ENCODE measurements at places on chromosomes 12 and 14.

DNA sequence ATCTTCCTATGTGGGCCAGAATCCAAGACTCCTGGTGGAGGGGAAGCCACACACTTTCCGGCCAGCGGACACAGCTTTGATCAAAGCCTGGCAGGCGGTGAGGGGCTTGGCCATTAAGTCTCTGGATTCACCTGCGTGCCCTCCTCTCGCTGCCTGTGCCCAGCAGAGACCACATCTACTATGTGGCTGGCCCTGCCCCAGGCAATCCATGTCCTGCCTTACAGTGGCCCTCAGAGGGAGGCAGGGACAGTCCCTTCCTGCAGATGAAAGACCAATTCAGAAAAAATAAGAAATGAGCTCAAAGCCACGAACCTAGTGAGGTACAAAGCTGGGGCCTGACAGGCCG, 82.7 kb upstream of the GPR68 start:
- DNase-seq, result no peak

DNA sequence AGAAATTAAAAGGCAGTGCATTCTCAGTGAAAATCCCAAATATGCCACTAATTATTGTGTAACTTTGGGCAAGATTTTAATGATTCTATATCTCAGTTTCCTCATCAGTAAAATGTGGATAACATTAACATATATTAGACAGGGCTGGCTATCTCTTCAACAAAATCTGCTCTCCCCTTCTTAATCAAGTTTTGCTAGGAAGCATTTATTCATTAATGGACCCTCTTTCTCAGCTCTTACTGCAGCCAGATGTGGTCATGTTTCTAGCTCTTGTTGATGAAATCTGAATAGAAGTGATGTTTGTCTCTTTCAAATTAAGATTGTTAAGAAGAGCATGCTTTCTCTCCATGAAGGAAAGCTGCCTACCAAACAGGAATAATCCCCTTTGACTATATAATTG, 84.4 kb upstream of the PPFIA2 start:
- DNase-seq, result no peak

- no peak for DNase-seq
These were observed 24.3 kb upstream of the SMUG1 start for GRCh38 chr12:54213079-54213478.

DNA sequence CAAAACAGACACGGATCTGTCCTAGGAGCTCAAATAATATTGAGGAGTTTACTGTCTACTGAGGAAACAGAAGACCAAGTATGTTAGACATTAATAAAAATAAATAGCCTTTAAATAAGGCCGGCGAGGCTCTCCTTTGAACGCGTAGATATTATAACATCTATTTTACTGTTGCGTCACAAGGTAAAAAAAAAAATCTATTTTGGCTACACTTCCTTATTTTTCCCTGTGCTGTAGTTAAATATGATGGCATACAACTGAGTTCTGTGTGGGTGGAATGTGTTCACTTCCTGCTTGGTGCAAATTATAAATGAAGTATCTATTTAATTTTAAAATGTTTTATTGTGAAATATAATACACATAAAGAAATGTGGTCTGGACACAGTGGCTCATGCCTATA, 17.2 kb upstream of the RAD52 start:
- DNase-seq, result no peak

- DNase-seq, result peak; percentile 50
These were observed 31.5 kb downstream of the HSP90AA1 start for GRCh38 chr14:102055181-102055901.

DNA sequence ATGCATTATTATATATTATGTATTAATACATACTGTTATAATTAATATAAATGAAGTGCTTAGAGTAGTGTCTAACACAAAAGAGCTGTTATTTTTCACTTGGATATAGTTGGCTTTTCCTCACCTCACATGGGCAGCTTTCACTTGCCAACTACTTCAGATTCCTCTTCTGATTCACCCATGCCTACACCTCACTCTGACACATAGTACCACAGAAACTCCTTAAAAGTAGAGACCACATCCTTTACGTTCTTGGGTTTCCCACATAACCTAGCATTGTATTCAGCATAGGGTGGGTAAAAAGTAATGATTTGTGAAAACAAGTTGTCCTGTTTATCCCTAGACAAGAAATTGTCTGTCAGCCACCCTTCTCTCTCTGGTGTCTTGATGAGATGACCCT, 61.0 kb downstream of the DIO2 start:
- no peak for DNase-seq

- no peak for DNase-seq
These were observed 397.6 kb downstream of the NUAK1 start for GRCh38 chr12:105740970-105741725.

GRCh38 chr14:74221741-74222140, 17.5 kb upstream of the VSX2 start:
- DNase-seq, result no peak

DNA sequence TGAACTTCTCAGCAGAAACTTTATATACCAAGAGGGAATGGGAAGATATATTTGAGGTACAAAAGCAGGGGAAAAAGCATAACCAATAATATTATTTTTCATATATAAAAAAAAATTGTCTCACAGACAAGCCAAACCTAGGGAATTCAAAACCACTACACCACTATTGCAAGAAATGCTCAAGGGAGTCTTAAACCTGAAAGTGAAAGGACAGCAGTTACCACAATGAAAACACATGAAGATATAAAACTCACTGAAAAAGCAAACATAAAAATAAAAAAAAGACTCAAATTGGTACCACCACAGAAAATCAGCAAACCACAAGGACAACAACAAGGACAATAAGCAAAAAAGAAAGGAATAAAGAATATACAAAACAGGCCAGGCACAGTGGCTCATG, 131.9 kb downstream of the CEP128 start:
- DNase-seq, result no peak

DNA sequence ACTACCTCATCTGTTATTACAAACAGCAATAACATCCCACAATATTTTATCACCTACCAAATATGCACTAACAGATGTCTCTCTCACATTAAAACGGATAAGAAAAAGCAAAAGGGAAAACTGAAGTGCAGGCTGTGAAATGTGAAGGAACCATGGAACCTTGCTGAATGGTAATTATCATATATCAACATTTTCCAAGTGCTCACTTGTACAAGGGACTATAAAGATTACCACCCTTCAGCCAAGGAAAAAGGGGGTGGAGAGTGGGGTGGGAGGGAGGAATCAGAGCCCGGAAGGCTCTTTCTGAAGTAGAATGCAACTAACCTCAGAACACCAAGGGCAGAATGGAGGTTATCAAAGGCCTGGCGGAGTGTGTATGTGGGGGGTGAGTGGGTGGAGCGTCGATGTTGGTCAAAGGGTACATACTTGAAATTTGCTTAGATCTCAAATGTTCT, 1.2 kb downstream of the SNX6 start:
- no peak for DNase-seq

- no peak for DNase-seq
These were observed 10.0 kb downstream of the HIP1R start for GRCh38 chr12:122845041-122845864.

DNA sequence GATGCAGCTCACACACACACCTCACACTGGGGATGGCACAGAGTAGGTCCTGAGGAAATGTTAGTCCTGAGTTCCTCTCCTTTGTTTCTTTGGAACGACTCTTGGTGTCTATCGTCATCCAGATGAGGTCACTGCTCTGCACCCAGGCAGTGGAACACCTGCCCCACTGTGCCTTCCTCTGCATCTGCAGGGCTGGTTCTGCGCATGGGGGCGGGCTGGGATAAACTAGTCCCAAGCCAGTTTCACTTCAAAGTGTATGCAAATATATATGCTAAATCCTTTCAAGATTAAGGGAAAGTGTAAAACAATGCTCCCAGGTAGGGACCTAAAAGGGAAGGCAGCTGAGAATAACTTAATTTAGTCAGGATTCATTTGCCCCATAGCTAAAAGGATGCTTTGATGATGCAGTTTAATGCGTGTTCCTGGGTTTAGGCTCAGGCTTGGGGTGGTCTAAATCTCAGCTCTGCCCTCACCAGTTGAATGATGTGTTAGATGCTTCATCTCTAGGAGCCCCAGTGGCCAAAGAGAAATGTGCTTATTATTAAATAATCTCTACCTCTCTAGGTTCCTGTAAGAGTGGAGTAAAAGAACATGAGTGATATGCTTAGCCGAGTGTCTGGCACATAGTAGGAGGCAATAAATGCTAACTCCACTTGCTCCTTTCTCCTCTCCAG, 47.1 kb upstream of the OVCH1 start:
- DNase-seq, result no peak

GRCh38 chr14:61269321-61270083, 11.6 kb downstream of the TMEM30B start:
- DNase-seq, result no peak

- no peak for DNase-seq
These were observed 6.3 kb upstream of the BICD1 start for GRCh38 chr12:32100361-32100760.

GRCh38 chr12:88638966-88639760, 58.9 kb upstream of the KITLG start:
- DNase-seq, result no peak

- DNase-seq, result no peak
These were observed 96.9 kb downstream of the STXBP6 start for GRCh38 chr14:24952851-24953666.

DNA sequence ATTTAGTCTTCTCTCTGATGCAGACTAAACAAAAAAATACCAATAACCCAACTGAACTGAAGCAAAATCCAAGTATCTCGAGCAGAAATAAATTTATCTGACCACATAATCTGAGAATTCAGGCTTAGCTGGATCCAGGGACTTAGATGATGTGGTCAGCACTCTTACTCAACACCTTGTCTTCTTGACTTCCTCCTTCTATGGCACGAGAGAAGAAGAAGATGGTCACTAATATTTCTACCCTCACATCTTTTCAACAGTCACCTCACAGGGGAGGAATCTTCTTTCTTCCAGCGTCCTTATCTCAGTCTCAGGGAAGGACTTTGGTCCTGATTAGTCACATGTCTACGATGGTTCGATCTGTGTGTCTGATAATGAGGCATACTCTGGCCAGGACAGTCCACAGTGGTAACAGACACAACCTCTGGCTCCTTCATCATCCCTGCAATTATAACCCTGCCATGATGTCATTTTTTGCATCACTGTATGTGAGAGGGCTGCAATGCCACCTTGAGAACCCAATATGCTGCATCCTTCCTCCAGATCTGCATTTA, 15.8 kb downstream of the RGS6 start:
- DNase-seq, result no peak

- no peak for DNase-seq
These were observed 84.5 kb upstream of the EGLN3 start for GRCh38 chr14:34035177-34035933.

DNA sequence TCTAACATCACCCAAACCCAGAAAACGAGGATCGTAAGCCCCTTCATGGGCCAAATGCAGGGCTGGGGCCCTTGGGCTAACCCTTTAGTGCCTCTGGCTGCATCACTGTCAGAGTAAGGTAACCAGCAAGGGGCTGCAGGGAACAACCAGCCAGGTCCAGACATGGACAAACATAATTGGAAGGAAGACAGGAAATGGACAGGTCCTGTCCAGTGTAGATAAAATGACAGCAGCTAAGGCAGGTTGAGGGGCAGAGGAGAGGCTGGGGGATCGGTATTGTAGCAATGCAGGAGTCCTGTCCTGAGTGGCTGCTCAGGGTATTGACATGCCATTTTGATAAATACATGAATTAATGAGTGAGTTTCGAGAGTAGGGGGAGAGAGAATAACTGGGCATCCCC, 29.8 kb downstream of the BICD1 start:
- no peak for DNase-seq

- no peak for DNase-seq
These were observed 22.6 kb upstream of the PAPOLA start for GRCh38 chr14:96479435-96480146.

DNA sequence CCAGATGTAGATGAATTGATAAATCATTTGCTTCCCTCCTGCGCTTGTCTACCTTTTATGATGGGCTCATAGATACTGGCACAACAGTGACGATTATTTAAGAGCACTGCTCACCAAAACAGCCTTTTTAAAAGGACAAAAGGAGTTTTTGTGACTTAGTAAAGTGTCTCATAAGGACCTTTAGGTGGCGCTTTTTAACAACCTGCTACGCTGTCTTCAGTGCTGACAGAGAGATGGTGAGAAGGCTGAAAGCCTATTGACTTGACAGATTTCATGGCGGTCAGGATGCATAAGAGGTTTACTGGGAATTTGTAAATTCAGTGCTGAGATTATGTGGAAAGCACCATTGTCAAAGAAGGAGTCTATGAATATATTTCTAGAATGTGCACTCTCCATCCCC, 87.6 kb downstream of the SLC15A5 start:
- no peak for DNase-seq

DNA sequence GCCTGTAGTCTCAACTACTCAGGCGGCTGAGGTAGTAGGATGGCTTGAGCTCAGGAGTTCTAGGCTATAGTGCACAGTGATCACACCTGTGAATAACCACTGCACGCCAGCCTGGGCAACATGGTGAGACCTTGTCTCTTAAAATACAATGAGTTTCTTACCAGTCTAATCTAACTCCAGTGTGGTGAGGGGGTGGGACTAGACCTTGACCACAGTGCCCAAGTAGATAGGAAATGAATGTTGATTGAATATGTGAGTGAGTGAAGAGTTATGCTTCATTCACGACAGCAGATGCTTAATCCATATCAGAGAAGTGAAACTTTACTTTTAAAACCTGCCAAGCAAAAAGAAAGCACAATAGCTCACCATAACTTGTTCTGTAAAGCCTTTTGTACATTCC, 11.2 kb upstream of the AK7 start:
- no peak for DNase-seq

DNA sequence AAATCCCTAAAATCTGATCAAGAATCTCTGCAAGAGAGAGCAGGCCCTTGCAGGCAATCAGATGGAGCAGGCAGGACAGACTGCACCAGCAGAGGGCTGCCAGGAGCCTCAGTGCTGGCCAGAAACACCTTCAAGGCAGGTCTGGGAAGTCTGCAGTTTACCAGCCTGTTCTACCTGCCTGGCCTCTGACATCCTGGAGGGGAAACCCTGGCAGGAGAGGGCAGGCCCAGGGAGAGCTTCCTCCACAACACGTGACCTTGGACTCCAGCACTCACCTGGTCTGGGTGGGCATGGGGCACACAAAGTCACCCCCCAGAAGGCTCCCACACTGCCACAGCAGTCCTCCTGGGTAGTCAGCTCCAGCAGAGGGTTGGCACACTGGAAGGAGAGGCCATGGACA, 56.0 kb downstream of the ISCA2 start:
- no peak for DNase-seq

All from non-pigmented ciliary epithelial cell (primary cell).